Thymus (tissue), 14 donors: ENCODE measurements at places on chromosomes 1 and 21. TPM values are rescaled to one million over a fixed set of nuclear protein-coding genes. Genes with fewer than 3 reads are reported as not detected.

GRCh38 chr21:26972192-26972591 lies 5.3 kb upstream of the ADAMTS5 start:
- H3K4me1 ChIP-seq: no peaks in the 10 kb centered on the region
- no peak for DNase-seq
- no peak overlapping the region for H3K4me3 ChIP-seq
- H3K27ac ChIP-seq: no peak overlapping the region

DNA sequence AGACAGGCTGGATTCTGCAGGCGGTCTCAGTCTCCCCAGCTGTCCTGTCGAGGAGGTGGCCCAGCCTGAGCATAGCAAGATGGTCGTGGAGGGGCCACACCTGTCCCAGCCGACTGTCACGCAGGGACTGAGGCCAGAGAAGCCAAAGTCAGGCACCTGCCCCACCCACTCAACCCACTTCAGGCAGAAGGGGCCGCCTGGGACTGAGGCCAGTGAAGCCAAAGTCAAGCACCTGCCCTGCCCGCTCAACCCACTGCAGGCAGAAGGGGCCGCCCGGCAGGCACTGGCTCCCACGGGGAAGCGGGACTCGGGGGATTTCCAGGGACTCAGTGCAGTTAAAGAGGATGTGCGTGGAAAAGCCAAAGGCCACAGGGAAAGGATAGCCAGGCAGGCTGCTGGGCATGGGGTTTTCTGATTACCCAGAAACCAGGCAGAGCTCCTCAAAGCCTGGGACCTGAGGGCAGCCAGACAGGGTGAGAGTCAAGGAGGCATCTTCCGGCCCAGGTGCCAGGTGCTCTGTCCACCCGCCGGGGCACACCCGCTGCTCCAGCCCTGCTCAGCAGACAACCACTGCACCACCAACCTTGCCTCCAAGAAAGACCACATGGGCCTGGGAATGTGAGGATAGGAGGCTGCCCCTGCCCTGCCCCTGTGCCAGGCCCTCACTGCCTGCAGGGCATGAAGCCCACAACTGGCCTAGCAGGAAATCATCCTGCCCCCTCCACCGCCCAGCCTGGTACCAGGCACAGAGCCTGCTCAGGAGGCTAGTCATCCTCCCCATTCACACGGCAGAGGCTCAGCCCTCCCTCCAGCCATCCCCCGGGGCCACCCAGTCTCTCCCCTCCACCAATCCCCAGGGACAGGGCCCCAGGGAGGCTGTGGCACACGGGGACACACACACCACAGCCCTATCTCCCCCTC lies 41.0 kb downstream of the MEGF6 start:
- H3K36me3 ChIP-seq: no peaks in the 10 kb centered on the region
- H3K27me3 ChIP-seq: no peaks in the 10 kb centered on the region
- H3K27ac ChIP-seq: no peak overlapping the region
- DNase-seq: no peak
- H3K4me1 ChIP-seq: no peaks in the 10 kb centered on the region
- H3K4me3 ChIP-seq: no peak overlapping the region

- H3K4me1 ChIP-seq: peaks cover 23% of the 10 kb centered on the region
- H3K36me3 ChIP-seq: no peaks in the 10 kb centered on the region
- peak overlapping the region; percentile 67 for H3K27ac ChIP-seq
- DNase-seq: no peak
- peak overlapping the region; percentile 47 for H3K4me3 ChIP-seq
- H3K27me3 ChIP-seq: no peaks in the 10 kb centered on the region
These were observed 537.9 kb downstream of the PTPRC start for GRCh38 chr1:199176713-199177112.

DNA sequence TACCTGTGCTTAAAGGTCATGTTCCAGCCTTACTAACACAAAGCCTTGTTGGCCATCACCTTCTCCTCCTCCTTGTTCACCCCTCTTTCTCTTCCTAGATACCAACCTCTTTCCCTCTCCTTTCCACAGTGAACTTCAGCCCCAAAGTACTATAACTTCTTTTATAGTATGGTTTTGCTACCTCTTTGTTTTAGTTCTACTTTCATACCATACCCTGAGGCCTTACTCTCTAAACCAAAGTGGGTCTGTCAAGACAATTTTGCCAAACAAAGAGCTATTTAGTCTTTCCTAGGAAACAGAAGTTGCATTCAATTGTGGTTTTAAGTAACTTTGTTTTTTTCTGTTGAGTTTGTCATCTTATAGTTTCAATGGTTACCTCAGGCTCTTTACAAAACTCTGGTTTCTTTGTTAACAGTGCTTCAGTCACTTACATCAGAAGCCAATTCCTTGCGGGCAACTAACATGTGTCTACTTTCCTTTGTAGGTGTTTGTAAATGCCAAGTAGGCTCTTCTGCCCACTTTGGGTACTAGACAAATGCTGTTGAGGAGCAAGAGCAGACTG lies 623.9 kb upstream of the PKN2 start:
- H3K4me1 ChIP-seq: no peaks in the 10 kb centered on the region
- no peaks in the 10 kb centered on the region for H3K27me3 ChIP-seq
- H3K36me3 ChIP-seq: no peaks in the 10 kb centered on the region
- H3K27ac ChIP-seq: no peak overlapping the region
- H3K4me3 ChIP-seq: no peak overlapping the region
- DNase-seq: no peak

DNA sequence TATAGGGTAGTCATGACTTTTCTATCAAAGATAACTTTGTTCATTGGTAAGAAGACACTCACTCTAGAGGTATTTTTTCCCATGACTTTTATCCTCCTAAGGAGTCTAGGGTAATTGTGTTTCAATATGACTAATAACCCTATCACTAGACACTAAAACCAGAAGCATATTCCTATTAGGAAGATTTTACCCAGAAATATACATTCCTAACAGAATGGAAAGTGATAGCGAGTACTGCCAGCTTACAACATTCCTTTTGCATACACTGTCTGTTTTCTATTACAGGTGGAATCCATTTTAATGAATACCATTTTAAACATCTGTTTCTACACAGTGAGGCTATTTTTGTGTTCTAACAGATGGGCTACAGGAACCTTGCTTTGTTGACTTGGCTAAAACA lies 31.4 kb upstream of the C1orf185 start:
- H3K4me1 ChIP-seq: no peaks in the 10 kb centered on the region
- no peak overlapping the region for H3K27ac ChIP-seq
- no peak for DNase-seq
- no peak overlapping the region for H3K4me3 ChIP-seq

DNA sequence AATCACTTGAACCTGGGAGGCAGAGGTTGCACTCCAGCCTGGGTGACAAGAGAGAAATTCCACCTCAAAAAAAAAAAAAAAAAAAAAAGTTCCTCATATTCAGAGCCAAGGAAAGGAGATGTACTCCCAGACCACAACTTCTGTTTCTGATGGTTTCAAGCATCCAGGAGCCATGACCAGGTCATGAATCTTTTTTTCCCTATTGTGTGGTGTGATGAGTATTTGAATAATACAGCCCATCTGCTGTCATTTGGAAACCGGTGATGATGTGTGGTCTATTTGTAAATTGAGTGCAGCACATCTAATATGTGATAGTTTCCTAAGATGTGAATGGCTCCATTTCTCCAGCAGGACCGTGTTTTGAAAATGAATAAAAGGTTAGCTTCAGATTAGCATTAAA lies 18.6 kb downstream of the PIK3CD start:
- no peak for DNase-seq
- peaks cover 17% of the 10 kb centered on the region for H3K36me3 ChIP-seq
- no peaks in the 10 kb centered on the region for H3K4me1 ChIP-seq

- DNase-seq: no peak
- H3K27me3 ChIP-seq: no peaks in the 10 kb centered on the region
- no peak overlapping the region for H3K4me3 ChIP-seq
- H3K4me1 ChIP-seq: no peaks in the 10 kb centered on the region
- no peaks in the 10 kb centered on the region for H3K36me3 ChIP-seq
- no peak overlapping the region for H3K27ac ChIP-seq
These were observed 16.2 kb downstream of the KRTAP10-1 start for GRCh38 chr21:44523567-44524413.

- no peak for DNase-seq
- no peak overlapping the region for H3K4me3 ChIP-seq
- no peaks in the 10 kb centered on the region for H3K36me3 ChIP-seq
- H3K4me1 ChIP-seq: no peaks in the 10 kb centered on the region
- H3K27ac ChIP-seq: no peak overlapping the region
- H3K27me3 ChIP-seq: no peaks in the 10 kb centered on the region
These were observed 9.1 kb upstream of the TRABD2B start for GRCh38 chr1:48006264-48006663.

- no peaks in the 10 kb centered on the region for H3K4me1 ChIP-seq
- H3K27ac ChIP-seq: peak overlapping the region; percentile 24
- DNase-seq: no peak
These were observed 86.0 kb downstream of the PBX1 start for GRCh38 chr1:164644774-164645644.

- no peaks in the 10 kb centered on the region for H3K4me1 ChIP-seq
- no peak for DNase-seq
- H3K27me3 ChIP-seq: peaks cover 12% of the 10 kb centered on the region
- H3K36me3 ChIP-seq: peaks cover 16% of the 10 kb centered on the region
These were observed 16.1 kb downstream of the UTP11 start for GRCh38 chr1:38028671-38029070.

GRCh38 chr1:199616947-199617346 lies 410.6 kb upstream of the NR5A2 start:
- H3K27me3 ChIP-seq: no peaks in the 10 kb centered on the region
- H3K36me3 ChIP-seq: no peaks in the 10 kb centered on the region
- H3K27ac ChIP-seq: no peak overlapping the region
- no peak overlapping the region for H3K4me3 ChIP-seq

DNA sequence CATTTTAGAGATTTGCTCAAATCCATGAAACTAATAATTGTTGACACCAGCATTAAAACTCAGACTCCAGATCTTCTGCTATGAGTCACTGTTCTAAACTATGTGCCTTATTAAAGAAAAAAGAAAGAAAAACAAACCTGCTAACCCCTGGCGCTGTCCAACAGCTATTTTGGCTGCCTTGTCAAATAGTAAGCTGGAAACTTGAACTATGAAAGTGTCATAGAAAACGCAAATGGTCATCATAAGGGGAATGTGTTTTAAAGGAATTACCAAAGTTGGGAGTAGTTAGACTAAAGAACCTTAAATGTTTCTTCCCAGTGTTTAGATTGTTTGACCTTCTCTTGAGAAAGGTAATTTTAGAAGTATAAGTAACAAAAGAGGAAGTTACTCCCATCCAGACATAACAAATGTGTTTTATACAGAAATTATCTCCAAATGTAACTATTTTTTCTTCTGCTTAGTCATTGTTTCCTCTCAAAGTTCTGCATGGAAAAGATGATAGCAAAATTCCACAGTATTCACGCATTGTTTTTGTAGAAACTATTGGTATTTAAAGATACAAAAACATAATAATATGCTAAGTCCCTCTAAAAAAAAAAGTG lies 272.4 kb downstream of the TPR start:
- no peak for DNase-seq
- no peak overlapping the region for H3K4me3 ChIP-seq
- H3K4me1 ChIP-seq: no peaks in the 10 kb centered on the region
- H3K27me3 ChIP-seq: no peaks in the 10 kb centered on the region

GRCh38 chr1:83641206-83641658 lies 357.7 kb downstream of the TTLL7 start:
- peak overlapping the region; percentile 49 for H3K27ac ChIP-seq
- no peaks in the 10 kb centered on the region for H3K27me3 ChIP-seq
- DNase-seq: no peak
- no peaks in the 10 kb centered on the region for H3K36me3 ChIP-seq
- no peak overlapping the region for H3K4me3 ChIP-seq

DNA sequence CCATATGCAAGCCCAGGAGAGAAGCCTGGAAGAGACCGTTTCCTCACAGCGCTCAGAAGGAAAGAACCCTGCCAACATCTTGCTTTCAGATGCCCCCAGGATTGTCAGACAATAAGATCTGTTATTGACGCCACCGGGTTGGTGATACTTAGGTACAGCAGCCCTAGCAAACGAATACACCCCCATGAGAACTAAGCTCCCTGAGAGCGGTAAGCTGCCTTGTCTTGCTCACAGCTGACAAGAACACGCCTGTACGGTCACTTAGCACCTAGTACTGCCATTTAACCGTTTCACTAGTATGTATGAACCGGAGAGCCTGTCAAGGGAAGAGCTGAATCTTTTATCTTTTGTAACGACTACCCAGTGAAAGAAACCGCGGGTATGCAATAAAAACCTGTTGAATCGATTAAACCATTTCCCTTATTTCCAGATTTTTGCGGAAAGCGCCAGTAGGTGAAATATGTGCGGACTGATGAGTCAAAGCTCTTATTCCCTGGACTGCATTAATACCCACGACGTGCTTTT lies 619 bp upstream of the ZBTB8B start:
- peaks cover 38% of the 10 kb centered on the region for H3K27me3 ChIP-seq
- H3K36me3 ChIP-seq: no peaks in the 10 kb centered on the region
- H3K27ac ChIP-seq: no peak overlapping the region
- no peak for DNase-seq
- no peak overlapping the region for H3K4me3 ChIP-seq
- peaks cover 9% of the 10 kb centered on the region for H3K4me1 ChIP-seq

- H3K4me3 ChIP-seq: no peak overlapping the region
- no peak overlapping the region for H3K27ac ChIP-seq
These were observed 45.6 kb downstream of the TNNI3K start for GRCh38 chr1:74280642-74281396.

The ETV3 gene
- 10.6 TPM for total RNA-seq

The ZNF683 gene
- 0.57 TPM for total RNA-seq

The ANGPTL1 gene
- total RNA-seq: 3.9 TPM

The CELA3B gene
- total RNA-seq: 0.09 TPM

The FAAH gene
- total RNA-seq: 10.9 TPM

The KIAA0040 gene
- 14.4 TPM for total RNA-seq

The LAMC2 gene
- total RNA-seq: 8.2 TPM
